ENCODE measurements at places on chromosomes 3 and 15.

GRCh38 chr3:147757866-147758265 lies 348.7 kb downstream of the ZIC1 start:
- H3K36me3 ChIP-seq: no peaks in the 10 kb centered on the region
- no peak overlapping the region for H3K27ac ChIP-seq
- H3K27me3 ChIP-seq: no peaks in the 10 kb centered on the region

DNA sequence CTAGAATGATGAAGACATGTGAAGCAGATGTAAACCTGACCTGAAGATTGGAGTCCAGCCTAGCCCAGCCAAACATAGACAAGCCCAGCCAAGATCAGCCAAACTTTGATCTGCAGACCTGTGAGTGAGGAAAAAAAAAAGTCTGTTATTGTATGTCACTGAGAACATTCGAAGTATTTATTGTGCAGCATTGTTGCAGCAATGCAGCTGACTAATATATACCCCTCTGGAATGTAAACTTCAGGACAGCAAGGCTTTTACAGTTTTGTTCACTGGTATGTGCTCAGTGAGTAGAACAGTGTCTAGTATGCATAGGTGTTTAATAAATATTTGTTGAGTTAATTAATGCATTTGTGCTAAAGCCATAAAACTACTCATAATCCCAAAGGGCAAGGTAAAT lies 23.4 kb downstream of the TMEM202 start:
- no peaks in the 10 kb centered on the region for H3K36me3 ChIP-seq
- H3K27me3 ChIP-seq: no peaks in the 10 kb centered on the region
- no peak for DNase-seq
- H3K4me3 ChIP-seq: no peak overlapping the region
- H3K27ac ChIP-seq: no peak overlapping the region

DNA sequence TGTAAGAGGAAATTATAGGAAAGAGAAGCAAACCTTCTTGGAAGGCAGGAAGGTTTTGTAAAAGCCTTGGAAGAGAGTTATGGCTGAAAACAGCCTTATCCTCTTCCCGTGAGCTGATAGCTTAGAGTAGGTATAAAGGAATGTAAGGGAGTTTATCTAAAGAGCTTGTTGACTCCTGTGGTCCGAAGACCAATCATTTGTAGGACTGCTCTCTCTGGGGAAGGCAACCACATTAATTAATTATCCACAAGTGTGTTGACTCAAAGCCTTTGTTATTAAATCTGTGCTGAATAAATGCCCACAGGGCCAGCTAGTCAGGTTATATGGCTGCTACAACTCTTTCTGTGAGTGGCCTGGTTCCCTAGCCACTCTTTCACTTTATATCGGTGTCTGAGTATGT lies 452.1 kb upstream of the RASGRP1 start:
- H3K36me3 ChIP-seq: no peaks in the 10 kb centered on the region
- no peak overlapping the region for H3K27ac ChIP-seq
- H3K27me3 ChIP-seq: no peaks in the 10 kb centered on the region
- H3K4me3 ChIP-seq: no peak overlapping the region
- DNase-seq: no peak

- no peaks in the 10 kb centered on the region for H3K4me1 ChIP-seq
- H3K36me3 ChIP-seq: no peaks in the 10 kb centered on the region
- no peak overlapping the region for H3K27ac ChIP-seq
- no peak overlapping the region for H3K4me3 ChIP-seq
- no peaks in the 10 kb centered on the region for H3K27me3 ChIP-seq
Measured at GRCh38 chr3:148682997-148683396, 14.7 kb upstream of the AGTR1 start.

DNA sequence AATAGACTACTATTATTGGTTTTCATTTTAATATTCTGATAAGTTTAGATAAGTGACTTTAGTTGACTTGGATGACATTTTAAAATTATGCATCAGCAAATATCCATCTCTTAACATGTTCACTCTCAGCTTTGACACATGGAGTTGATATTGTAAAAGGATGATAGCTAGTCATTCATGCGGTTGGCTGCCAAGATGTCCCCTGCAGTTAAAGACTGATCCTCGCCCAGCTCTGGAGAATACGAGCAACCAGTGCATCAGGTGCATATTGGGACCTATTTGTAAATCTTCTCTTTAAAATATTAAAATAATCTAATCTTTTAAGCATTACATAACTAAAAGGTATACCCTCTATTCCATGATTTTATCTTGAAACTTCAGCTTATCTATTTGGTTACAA lies 41.9 kb downstream of the EPHB1 start:
- no peak overlapping the region for H3K27ac ChIP-seq
- peak; percentile 4 for DNase-seq
- peaks cover 4% of the 10 kb centered on the region for H3K4me1 ChIP-seq
- H3K4me3 ChIP-seq: no peak overlapping the region
- no peaks in the 10 kb centered on the region for H3K36me3 ChIP-seq

DNA sequence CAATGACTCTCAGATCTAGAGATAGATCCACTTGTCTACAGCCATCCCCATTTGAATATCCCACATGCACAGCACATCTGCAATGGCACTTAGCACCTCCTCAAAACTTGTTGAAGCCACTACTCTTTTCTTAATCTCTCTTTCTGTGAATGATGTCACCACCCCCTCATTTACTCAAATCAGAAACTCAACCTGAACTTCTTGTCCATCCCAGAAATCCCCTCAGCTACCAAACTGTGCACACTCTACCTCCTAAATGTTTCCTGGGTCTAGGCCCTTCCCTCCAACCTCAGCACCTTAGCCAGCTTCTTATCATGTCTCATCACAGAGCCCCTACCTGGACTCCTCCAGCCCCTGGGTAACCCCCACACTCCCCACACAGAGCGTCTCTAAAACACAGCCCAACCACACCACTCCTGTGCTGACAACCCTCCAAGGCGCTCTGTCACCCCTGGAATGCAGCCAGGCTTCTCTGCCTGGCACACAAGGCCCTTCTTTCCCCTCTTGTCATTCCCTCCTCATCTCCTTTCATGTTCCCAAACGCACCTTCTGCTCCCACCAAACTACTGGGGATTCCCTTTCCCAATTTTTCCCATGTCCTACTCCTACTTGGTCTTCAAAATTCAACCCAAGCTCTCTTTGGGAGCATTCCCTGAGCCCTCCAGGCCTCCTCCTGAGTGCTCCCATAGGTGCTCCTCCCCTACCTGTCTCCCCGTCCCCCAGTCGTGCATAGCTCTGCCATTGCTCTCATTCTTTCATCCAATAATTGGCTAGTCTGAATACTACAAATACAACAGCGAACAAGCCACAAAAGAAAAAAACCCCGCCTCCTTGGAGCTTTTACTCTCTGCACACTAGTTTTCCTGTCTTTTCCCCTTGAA lies 39.8 kb upstream of the ZBTB38 start:
- no peaks in the 10 kb centered on the region for H3K27me3 ChIP-seq
- H3K4me1 ChIP-seq: peaks cover 10% of the 10 kb centered on the region
- H3K4me3 ChIP-seq: no peak overlapping the region
- H3K27ac ChIP-seq: no peak overlapping the region

DNA sequence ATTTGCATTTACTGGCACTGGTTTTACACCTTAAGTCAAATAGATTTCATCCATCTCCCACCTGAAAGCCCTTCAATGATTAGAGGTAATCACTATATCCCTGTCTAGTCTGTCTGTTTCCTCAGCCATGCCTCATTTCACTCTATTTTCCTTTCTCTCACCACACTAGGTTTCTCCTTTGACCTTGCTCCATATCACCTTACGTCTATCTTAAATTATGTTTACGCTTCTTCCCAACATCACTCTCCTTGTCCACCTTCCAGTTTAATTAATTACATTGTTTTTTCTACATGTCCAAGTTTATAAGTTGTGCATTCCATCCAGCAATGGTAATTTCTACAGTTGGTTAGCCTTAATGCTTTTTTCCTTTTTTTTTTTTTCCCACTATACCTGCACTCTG lies 396.7 kb upstream of the PDZRN3 start:
- no peak overlapping the region for H3K4me3 ChIP-seq
- H3K27me3 ChIP-seq: no peaks in the 10 kb centered on the region
- no peak for DNase-seq
- H3K36me3 ChIP-seq: no peaks in the 10 kb centered on the region
- no peak overlapping the region for H3K27ac ChIP-seq
- no peaks in the 10 kb centered on the region for H3K4me1 ChIP-seq

DNA sequence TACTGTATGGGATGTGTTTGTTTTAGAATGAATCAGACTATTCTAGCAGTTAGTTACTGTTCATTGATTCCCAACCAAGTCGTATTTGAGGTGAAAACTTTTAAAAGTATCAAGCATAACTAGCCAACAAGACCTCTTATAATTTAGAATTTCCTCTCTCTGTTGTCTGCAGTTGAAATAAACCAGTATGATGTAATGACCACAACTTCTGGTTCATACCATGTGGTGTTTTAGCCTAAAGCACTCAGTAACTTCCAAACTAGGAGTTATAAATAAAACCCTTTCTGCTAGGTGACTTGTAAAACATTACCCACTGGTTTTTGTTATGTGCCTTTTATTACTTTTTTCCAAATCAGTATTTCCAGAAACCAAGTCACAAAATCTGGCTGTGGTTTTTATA lies 19.8 kb upstream of the P2RY12 start:
- no peak for DNase-seq
- H3K27ac ChIP-seq: no peak overlapping the region
- no peaks in the 10 kb centered on the region for H3K27me3 ChIP-seq
- no peaks in the 10 kb centered on the region for H3K4me1 ChIP-seq

DNA sequence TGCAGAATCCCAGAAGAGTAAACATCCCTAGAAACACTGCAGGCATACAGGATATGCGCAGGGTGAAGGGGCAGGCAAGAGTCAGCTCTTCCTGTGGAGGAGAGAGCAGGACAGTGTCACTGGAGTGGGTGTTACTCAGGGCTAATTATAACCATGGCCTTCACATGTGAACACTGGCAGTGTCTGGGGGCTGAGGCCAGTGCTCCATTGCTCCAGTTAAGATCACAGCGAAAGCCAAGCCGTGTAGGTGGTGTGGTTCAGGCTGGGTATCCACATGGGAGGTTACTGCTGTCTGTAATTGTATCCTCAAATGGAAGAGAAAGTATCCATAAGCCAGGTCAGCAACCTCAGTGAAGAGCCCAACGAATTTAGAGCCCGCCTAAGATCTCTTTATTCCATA lies 84.6 kb downstream of the MESD start:
- no peak overlapping the region for H3K27ac ChIP-seq
- no peaks in the 10 kb centered on the region for H3K4me1 ChIP-seq
- DNase-seq: no peak
- peaks cover 18% of the 10 kb centered on the region for H3K36me3 ChIP-seq

DNA sequence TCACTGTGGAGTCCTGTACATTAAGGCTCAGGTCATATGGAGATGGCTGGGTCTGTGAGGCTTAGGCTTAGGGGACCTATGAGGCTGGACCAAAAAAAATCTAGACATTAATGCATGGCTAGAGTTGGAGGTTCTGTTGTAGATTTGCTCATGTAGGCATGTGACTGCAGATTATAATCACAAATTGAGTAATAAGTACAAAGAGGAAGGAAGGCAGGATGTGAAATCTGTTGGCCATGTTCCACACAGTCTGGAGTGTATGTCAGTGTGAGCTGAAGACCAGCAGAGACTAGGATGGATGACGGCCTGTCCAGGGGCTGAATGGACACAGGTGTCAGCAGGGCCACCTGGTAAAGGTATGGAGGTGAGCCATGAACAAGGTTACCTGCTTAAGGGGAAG lies at the start of gene ST3GAL6:
Gene ST3GAL6, plus strand, starts transcription at position 265 of the 400 bp plus-strand sequence. CDS start 5,101 bp downstream, outside the sequence.
- DNase-seq: no peak
- H3K4me1 ChIP-seq: peaks cover 35% of the 10 kb centered on the region
- H3K4me3 ChIP-seq: peak within 1 kb of the TSS; percentile 7
- peak within 1 kb of the TSS; percentile 15 for H3K27ac ChIP-seq

- no peak overlapping the region for H3K4me3 ChIP-seq
- H3K36me3 ChIP-seq: peaks cover 84% of the 10 kb centered on the region
- H3K27ac ChIP-seq: no peak overlapping the region
Measured at GRCh38 chr3:160531311-160531710, 34.1 kb downstream of the KPNA4 start.

- H3K27ac ChIP-seq: no peak overlapping the region
- H3K4me1 ChIP-seq: peaks cover 2% of the 10 kb centered on the region
- no peak for DNase-seq
Measured at GRCh38 chr3:115284980-115285379, 137.9 kb upstream of the ZBTB20 start.

- H3K27ac ChIP-seq: no peak overlapping the region
- no peak overlapping the region for H3K4me3 ChIP-seq
Measured at GRCh38 chr3:105414841-105415240, 48.1 kb downstream of the ALCAM start.

GRCh38 chr15:101451846-101452245 lies 37.7 kb downstream of the PCSK6 start:
- H3K36me3 ChIP-seq: no peaks in the 10 kb centered on the region
- H3K27me3 ChIP-seq: no peaks in the 10 kb centered on the region
- no peak for DNase-seq
- peaks cover 25% of the 10 kb centered on the region for H3K4me1 ChIP-seq
- H3K4me3 ChIP-seq: no peak overlapping the region
- peak overlapping the region; percentile 48 for H3K27ac ChIP-seq

- H3K27ac ChIP-seq: no peak overlapping the region
- H3K27me3 ChIP-seq: no peaks in the 10 kb centered on the region
- H3K4me1 ChIP-seq: peaks cover 31% of the 10 kb centered on the region
- H3K36me3 ChIP-seq: no peaks in the 10 kb centered on the region
- no peak for DNase-seq
Measured at GRCh38 chr15:39628144-39628508, 47.2 kb downstream of the THBS1 start.

DNA sequence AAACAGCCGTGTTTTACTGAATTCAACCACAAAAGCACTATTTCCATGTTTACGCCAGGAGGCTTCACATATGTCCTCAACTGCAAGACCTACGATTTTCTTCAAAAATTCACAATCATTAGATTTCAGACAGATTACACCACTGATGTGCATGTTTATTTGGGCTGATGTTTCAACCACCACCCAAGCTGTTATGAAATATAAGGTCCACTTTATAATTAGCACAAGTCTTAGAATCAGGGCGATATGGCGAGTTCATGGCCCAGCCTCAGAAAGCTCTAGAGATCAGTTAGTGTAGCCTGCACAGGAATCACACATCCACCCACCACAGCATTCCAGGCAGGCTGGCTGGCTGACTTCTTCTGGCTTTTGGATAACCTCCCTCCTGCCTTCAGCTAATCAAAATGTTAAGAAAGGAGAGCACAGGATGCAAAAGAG lies 15.4 kb downstream of the SH3BP5 start:
- H3K4me1 ChIP-seq: peaks cover 73% of the 10 kb centered on the region
- H3K4me3 ChIP-seq: no peak overlapping the region
- DNase-seq: no peak
- peak overlapping the region; percentile 61 for H3K27ac ChIP-seq

- DNase-seq: no peak
- peaks cover 65% of the 10 kb centered on the region for H3K36me3 ChIP-seq
- no peak overlapping the region for H3K4me3 ChIP-seq
- no peaks in the 10 kb centered on the region for H3K27me3 ChIP-seq
Measured at GRCh38 chr3:97938444-97938843, 33.8 kb downstream of the RIOX2 start.

GRCh38 chr3:153614563-153614962 lies 452.5 kb downstream of the RAP2B start:
- H3K36me3 ChIP-seq: no peaks in the 10 kb centered on the region
- no peaks in the 10 kb centered on the region for H3K27me3 ChIP-seq
- H3K4me1 ChIP-seq: peaks cover 5% of the 10 kb centered on the region
- no peak for DNase-seq
- H3K27ac ChIP-seq: no peak overlapping the region
- H3K4me3 ChIP-seq: no peak overlapping the region

GRCh38 chr3:172279974-172280373 lies 168.3 kb downstream of the GHSR start:
- no peaks in the 10 kb centered on the region for H3K27me3 ChIP-seq
- peaks cover 7% of the 10 kb centered on the region for H3K4me1 ChIP-seq
- H3K27ac ChIP-seq: no peak overlapping the region
- no peaks in the 10 kb centered on the region for H3K36me3 ChIP-seq

- H3K4me1 ChIP-seq: peaks cover 3% of the 10 kb centered on the region
- no peak for DNase-seq
- H3K27ac ChIP-seq: no peak overlapping the region
- H3K27me3 ChIP-seq: peaks cover 26% of the 10 kb centered on the region
- H3K36me3 ChIP-seq: no peaks in the 10 kb centered on the region
Measured at GRCh38 chr15:66075947-66076346, 177.6 kb downstream of the MEGF11 start.
